ENCODE measurements at places on chromosomes 16 and 17. TPM values are rescaled to one million over a fixed set of nuclear protein-coding genes. Genes with fewer than 3 reads are reported as not detected.

DNA sequence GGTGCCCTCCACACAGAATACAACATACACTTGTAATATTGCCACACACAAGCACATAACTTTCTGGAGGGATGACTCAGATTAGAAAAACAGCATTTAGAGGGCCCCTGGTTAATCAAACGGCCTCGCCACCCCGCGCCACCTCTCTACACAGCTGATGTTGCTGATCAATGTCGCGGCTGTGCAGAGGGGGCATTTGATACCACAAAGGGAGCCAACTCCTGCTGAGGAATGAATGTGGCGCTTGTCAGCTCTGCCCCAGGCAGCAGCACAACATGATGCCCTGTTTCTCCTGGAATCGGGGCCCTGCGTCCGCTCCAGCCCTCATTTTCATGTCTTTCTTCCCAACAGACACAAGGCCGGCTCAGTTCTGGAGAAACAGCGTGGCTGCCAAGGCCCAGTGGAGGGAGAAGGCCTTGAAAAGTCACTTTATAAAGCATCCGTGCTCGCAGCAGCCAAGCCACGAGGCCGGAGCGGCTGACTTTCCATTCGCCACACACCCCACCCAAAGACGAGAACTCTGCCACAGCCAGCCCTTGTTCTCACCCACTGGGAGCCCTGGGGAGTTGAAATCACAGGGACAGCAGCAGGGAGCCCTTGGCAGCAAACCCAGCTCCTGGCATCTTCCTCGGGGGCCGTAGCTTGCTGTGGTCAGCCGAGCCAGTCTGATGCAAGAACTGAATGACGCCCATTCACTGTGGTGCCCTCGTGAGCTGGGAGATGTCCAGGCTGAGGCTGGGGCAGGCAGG lies 65.6 kb downstream of the XYLT1 start:
- DNase-seq: no peak

DNA sequence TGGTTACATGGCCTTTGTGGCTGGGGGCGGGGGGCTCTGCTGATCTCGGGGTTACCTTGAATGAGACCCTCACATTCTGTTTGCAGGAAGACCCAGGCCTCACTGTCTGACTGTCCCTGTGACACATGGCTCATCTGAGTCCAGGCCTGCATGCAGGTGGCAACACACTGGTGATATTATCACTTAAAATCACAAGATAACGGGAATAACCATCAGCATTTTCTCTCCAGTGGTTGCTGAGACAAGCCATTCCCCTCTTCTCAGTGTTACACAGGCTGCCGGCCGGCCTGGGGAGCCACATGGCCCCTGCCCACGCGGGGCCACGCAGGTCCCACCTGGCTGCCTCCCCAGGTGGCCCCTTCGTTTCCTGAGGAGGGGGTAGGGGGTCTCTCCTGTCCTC lies 197.6 kb downstream of the ENGASE start:
- no peak for DNase-seq

DNA sequence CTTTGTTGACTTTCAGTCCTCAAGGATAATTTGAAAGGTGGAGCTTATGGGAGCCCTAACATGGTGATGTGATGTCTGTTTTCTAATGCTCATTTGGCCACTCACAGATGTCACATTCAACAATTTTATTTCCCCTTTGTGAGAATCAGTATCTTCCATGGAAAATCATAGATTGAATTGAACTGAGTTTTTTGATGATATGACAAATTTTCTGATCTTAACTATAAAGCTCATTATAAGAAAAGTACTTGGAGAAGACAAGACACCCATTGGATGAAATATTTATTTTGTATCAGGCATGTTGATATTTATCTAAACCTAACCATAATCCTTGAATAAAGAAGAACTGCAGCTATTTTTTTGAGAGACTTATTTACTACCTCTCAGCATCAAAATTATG lies 824.6 kb upstream of the GOT2 start:
- no peak for DNase-seq

- DNase-seq: no peak
These were observed 2.6 kb upstream of the KRTAP9-2 start for GRCh38 chr17:41223821-41224220.

Gene C16orf46
- 1.9 TPM for total RNA-seq

Data from hematopoietic multipotent progenitor cell (in vitro differentiated cells).